ENCODE measurements at places on chromosomes 12 and 14. TPM values are rescaled to one million over a fixed set of nuclear protein-coding genes. Genes with fewer than 3 reads are reported as not detected.

GRCh38 chr12:63457857-63458256 is 210.4 kb downstream of the DPY19L2 start:
- no peak for DNase-seq

DNA sequence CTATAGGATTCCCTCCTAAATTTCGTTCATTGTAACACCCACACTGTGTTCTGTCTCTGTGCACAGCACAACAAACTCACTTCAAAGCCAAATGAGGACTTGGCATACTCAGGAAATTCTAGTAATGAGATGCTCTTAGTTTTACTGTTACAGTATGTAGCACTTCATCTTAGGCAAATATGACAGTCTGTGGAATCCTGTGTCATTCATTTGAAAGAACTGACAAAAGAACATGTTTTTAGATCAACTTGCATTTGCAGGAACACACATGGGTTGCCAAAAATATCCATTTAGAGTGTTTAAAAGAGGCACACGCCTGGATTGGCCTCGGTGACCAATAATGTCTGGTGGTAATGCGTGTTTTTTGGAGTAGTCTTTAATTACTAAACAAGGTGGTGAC is 56.5 kb downstream of the PDE3A start:
- DNase-seq, result no peak

WNT5B gene
- 32.4 TPM for total RNA-seq

- DNase-seq, result no peak
Observed at GRCh38 chr14:42424501-42424900, 817.8 kb downstream of the LRFN5 start.

GRCh38 chr14:104856869-104857860 is 7.9 kb upstream of the CEP170B start:
- DNase-seq, result no peak

- DNase-seq, result no peak
Observed at GRCh38 chr14:65620195-65620594, 207.7 kb downstream of the FUT8 start.

All from sigmoid colon (tissue), 7 donors.